ENCODE measurements at places on chromosomes 6 and 20.

DNA sequence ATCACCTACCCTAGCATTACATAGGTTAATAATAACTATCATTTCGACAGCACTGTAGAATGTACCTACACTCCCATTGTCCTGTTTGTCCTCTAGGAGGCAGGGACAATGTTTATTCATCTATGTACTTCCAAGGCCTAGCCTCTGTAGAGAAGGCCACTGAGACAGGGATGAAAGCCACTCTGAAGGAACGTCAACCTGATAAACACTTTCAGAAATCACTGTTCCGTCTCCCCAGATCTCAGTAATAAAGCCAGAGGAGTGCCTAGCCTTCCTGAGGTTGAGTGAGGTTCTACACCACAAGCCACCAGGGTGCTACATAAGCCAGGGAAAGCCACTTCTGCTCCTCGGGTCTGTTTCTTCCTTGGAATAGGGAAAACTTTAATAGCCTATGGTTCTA is 44.8 kb downstream of the POPDC3 start:
- DNase-seq, result no peak

GRCh38 chr6:148723484-148723883 is 23.3 kb upstream of the UST start:
- no peak for DNase-seq

DNA sequence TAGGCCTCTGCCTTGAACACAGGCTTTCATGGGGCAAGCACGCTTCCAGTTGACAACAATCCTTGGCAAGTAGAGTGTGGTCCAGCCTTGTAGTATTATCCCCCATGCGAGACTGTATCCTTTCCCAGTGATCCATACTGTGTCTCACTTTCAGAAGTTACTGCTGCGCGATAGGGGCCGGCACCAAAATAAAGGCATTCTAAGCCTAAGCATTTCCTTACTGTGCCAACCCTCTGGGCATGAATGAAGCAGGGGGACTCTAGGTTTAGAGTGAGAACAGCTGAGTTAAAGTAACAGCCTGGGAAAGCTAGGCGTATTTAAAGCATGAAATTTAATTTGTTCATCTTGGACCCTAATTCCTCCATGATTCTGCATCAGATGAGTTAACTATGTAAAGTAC is 39.4 kb downstream of the CD164 start:
- DNase-seq, result no peak

- DNase-seq, result peak; percentile 22
Observed at GRCh38 chr6:135087803-135088202, 33.2 kb upstream of the HBS1L start.

DNA sequence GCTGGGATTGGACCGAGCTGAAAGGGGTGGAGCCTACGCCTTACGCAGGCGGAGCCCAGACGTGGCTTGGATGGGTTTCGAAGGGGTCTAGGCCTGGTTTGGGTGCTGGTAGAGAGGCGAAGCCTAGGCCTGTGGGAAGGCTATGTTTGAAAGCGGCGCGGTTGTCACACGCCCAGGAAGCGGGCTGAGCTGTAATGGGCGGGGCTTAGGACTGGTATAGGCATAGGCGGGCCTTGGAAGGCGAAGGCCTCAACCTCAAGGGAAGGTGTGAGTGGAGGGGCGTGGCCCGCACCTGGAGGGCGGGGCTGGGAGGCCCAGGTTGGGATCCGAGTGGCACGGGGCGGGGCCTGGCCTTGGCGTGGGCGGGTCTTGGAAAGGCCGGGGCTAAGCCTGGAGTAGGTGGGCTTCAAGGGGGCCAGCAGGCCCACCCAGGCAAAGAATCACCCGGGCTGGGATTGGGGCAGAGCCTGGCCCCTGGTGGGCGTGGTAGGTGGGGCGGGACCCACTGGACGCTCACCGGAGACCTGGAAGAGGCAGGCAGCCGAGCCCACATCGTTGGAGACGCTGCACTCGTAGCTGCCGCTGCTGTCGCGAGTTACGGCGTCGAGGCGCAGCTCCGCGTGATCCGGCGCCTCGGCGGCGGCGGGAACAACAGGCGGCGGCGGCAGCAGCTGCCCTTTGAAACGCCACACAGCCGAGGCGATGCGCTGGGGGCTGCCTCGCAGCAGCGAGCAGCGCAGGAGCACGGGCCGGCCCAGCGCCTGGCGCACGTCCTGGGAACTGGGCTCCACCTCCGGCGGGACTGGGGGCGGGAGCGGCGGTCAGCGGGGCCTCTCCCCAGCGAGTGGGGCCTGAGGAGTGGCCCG is 49.0 kb downstream of the MDGA1 start:
- DNase-seq, result no peak

DNA sequence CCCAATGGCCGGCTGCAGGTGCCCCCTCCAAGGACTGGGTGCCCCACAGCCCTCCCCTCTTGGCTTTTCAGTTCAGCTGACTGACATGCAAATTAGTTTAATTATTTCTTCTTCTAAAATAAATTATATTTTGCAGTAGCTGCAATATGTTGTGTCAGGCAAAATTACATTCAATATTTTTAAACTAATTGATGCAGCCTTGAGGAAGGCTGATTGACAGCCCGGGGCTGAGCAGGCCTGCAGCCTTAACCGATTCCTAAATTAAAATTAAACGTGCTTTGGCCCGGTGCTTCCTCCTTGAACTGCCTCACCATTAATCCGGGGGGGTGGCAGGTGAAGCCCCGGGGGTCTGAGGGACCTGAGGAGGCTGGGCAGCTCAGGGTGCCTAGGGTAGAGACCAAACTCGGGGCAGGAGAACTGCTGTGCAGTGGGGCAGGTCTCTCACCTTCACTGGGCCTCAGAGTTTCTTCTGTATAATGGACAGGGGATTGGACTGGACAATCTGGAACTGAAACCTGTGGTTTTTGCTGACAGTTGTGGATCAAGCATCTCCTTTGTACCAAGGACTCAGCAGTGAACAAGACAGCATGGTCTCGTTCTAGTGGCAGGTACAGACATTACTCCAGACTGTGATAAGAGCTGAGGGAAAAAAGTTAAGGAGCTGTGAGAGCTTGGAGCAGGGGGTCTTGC is 72.5 kb downstream of the CD40 start:
- no peak for DNase-seq

GRCh38 chr6:37822851-37823682 is 3.5 kb downstream of the ZFAND3 start:
- DNase-seq, result peak; percentile 26

DNA sequence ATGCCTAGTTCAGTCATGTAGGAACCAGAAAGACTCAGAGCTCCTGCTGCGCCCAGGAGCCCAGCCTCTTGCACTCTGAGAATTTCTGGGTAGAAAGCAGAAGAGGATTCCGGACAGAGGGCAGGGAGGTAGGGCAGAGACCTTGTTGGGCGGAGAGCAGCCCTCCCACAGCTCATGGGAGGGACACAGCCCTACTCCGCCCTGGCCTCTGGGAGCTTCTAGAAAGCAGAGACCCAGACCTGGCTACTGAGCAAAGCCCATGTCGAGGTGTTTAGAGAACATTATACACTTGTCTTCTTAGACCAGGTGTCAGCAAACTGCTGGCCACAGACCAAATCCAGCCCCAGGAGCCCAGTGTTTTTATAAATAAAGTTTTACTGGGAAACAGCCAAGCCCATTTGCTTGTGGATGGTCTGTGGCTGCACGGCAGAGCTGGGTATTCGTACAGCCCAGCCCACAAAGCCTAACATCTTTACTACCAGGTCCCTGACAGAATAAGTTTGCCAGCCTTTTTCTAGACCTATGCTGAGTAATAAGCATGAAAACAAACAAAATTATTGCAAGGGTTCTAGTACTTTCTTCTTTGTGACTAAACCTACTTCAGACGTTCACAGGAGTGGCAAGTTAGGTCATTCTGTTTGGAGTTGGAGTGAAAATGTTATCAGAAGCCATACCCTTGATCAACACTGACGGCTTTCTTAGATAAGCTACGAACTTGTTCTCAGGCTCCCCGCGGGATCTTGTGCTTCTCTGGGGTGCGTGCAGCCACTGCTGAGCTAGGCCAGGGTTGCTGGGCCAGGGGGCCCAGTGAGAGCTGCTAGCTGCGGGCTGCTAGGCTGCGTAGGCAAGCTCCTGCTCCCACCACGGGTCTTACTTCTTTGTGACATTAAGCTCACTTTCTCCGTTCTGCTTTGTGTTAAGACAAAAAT is 235.1 kb upstream of the FOXQ1 start:
- DNase-seq, result no peak

- no peak for DNase-seq
Observed at GRCh38 chr6:159691133-159691962, 1.7 kb downstream of the SOD2 start.

DNA sequence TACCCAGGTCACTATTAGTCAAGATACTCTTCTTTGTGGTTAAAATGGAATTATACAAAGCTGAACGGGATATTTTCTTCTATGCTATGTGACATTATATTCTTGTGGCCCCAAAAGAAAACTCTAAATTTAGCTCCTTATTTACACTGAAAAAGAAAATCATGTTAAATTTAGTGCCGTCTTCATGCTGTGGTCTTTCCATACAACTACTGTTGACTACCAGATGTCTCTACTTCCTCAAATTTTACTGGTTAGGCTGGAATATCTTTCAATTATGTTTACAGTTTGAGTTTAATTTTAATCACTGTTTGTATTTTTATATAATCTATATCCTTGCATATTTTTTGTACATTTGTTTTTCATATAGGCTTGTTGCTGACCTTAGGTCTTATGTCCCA is 95.6 kb upstream of the FOXO3 start:
- DNase-seq, result no peak

DNA sequence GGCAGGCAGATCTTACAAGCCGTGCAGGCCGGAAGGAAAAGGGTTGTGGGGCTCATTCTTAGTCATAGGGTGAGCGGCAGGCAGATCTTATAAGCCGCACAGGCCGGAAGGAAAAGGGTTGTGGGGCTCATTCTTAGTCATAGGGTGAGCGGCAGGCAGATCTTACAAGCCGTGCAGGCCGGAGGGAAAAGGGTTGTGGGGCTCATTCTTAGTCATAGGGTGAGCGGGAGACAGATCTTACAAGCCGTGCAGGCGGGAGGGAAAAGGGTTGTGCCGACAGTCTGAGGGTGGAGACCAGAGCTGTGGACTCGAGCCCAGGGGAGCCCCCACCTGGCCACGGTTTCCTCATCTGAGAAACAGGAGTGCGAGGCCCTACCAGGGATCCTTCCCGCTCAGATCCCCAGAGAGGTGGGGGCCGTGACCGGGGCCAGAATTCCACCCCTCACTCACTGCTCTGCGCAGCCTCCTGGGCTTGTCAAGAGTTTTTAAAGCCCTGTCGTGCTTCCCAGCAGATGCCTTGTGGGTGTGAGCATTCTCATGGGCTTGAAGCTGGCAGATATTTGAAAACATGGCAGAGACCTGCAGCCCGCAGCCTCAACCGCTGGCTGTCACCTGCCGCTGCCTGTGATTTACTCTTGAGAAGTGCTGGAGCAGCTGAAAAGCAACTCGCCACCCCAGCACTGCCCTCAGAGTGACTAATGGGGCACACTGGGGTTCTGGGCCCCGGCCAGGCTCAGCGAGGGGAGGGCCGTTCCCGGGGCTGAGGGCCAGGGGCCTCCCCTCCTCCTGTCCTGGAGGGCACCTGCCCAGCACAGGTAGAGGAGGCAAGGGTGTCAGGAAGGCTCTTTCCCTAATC is 31.9 kb downstream of the NTSR1 start:
- DNase-seq, result peak; percentile 78

DNA sequence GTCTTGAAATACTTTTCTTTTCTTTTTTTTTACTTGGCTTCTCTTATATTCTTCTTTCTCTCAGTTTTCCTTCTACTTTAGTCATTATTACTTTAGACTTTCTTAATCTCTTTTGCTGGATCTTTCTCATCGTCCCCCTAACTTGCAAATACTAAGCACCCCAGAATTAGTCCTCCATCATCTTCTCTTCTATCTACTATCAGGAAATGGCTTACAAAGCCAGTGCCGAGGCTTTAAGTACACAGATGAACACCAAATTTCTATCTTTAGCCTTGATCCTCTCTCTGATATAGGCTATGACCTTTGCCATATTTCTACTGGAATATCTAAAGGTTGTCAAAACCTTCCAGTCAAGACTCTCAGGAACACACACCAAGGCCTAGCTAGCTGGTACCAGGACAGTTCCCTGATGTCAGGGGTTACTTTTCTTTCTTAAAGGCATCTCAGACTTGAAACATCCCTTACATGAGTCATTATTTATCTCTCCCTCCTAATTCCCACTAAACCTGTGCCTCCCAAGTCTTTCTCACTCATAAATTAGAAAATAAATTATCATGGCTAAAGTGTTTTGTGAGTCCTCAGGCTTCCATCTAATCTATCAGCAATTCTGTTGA is 278.6 kb upstream of the TCF21 start:
- no peak for DNase-seq

DNA sequence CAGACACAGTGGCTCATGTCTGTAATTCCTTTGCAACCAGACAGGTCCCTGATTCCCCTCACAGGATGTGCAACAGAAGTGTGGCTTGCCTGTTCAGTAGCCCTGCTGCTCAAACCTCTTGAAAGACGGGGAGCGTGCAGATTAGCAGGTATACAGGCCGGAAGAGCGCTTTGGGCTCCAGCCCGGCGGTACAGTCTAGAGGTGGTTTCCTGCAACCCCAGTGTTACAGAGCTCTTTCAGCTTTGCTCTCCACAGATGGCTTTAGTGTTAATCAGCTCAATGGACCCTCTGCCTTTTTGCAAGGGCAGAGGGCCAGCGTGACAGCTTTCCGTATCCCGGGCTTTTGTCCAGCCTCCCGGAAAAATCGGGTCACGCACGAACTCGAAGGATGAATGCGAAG is 67.2 kb upstream of the TNFRSF21 start:
- DNase-seq, result no peak

GRCh38 chr6:143279385-143279784 is 171.1 kb downstream of the ADAT2 start:
- DNase-seq, result no peak

GRCh38 chr20:10652185-10652584 is 21.6 kb downstream of the JAG1 start:
- DNase-seq, result no peak

DNA sequence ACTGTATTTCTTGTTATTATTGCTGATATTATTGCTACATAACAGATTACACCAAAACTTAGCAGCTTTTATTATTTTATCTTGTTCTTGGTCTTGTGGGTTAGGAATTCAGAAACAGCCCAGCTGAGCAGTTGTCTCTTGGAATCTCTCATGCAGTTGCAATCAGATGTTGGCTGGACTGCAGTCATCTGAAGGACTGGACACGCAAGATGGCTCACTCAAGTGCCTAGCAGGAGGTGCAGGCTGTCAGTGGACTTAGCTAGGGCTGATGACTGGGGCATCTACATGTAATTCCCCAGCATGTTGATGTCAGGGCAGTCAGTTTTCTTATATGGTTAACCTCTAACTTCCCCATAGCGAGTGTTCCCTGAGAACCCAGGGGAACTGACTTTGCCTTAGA is 128.6 kb upstream of the PLCB4 start:
- no peak for DNase-seq

- no peak for DNase-seq
Observed at GRCh38 chr20:5512694-5513093, 195.9 kb upstream of the PROKR2 start.

- DNase-seq, result no peak
Observed at GRCh38 chr6:118881440-118882313, 12.3 kb upstream of the ASF1A start.

GRCh38 chr6:98574984-98575383 is 259.4 kb upstream of the POU3F2 start:
- DNase-seq, result no peak

- DNase-seq, result no peak
Observed at GRCh38 chr6:124008000-124008987, 204.6 kb downstream of the NKAIN2 start.

- no peak for DNase-seq
Observed at GRCh38 chr6:41939176-41939847, 2.3 kb downstream of the CCND3 start.

GRCh38 chr20:8221887-8222419 is 89.9 kb downstream of the PLCB1 start:
- no peak for DNase-seq
